Aortic smooth muscle cell (primary cell): ENCODE measurements at places on chromosomes 1 and 21. TPM values are rescaled to one million over a fixed set of nuclear protein-coding genes. Genes with fewer than 3 reads are reported as not detected.

Gene WNT3A
- total RNA-seq = not detected in 2 replicates

Gene CELA2B
- 0.13 TPM in 1 of 2 replicates, not detected in the other for total RNA-seq

Gene PLPP3
- 253 and 367 TPM in 2 replicates for total RNA-seq

Gene UBL4B
- not detected in 2 replicates for total RNA-seq

Gene CNIH3
- 3.4 and 4.9 TPM in 2 replicates for total RNA-seq

Gene HLX
- total RNA-seq = 4.0 and 4.2 TPM in 2 replicates

Gene NBPF11
- total RNA-seq = 4.4 and 5.9 TPM in 2 replicates

Gene HSF2BP
- 1.1 and 1.2 TPM in 2 replicates for total RNA-seq

Gene U2AF1
- 15.2 and 21.5 TPM in 2 replicates for total RNA-seq

Gene C1orf56
- 0.92 and 1.2 TPM in 2 replicates for total RNA-seq

Gene HES5
- total RNA-seq = 0.06 TPM in 1 of 2 replicates, not detected in the other

Gene UBXN11
- total RNA-seq = 4.8 and 5.3 TPM in 2 replicates

Gene FCAMR
- total RNA-seq = not detected in 2 replicates

Gene OR14K1
- not detected in 2 replicates for total RNA-seq

Gene CHD1L
- total RNA-seq = 41.5 and 45.6 TPM in 2 replicates

Gene UMODL1
- total RNA-seq = not detected in 2 replicates

Gene ABCB10
- total RNA-seq = 13.2 and 14.5 TPM in 2 replicates

Gene TIE1
- 12.3 and 16.9 TPM in 2 replicates for total RNA-seq

Gene HHAT
- total RNA-seq = 4.5 and 5.8 TPM in 2 replicates

Gene ADORA1
- 0.26 TPM in 1 of 2 replicates, not detected in the other for total RNA-seq

Gene NOS1AP
- total RNA-seq = under 0.01 TPM in 1 of 2 replicates, not detected in the other

Gene HUNK
- total RNA-seq = under 0.01 TPM in 2 replicates

Gene PRR9
- not detected in 2 replicates for total RNA-seq

Gene DNAJB4
- 71.5 and 72.1 TPM in 2 replicates for total RNA-seq

Gene TNNT2
- not detected in 2 replicates for total RNA-seq

Gene OR2T2
- total RNA-seq = not detected in 2 replicates

Gene PLA2G4A
- total RNA-seq = 97.8 and 130 TPM in 2 replicates
